Activated CD4-positive, alpha-beta T cell treated with anti-CD3 and anti-CD28 coated beads, Interleukin-10, Interleukin-2, amounts not matched to agents 100 ng/mL and 50 ng/mL, durations not matched to agents 16 hours and 8 hours (primary cell): ENCODE measurements at places on chromosomes 4 and X.

DNA sequence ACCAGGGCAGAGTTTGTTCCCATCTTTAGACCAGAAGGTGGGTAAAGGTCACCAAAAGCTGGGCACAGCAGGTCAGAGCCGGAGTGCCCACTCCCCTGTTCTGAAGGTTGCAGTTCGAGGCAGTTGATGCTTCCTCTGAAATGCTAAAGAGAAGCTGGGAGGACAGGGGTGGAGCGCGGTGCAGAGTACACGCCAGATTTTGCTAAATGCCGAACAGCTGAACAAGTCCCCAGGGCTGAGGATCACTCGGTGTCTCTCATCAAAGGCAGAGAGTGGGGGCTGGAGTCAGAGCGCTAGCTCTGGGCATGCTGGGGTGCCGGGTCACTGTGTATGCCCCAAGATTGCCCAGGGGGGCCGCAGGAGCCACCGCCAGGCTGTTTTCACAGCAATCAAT is 197.0 kb downstream of the BCOR start:
- DNase-seq, result no peak

GRCh38 chrX:136191171-136191570 is 43.8 kb downstream of the FHL1 start:
- no peak for DNase-seq

GRCh38 chrX:49019050-49019449 is 17.0 kb upstream of the GRIPAP1 start:
- peak; percentile 22 for DNase-seq

DNA sequence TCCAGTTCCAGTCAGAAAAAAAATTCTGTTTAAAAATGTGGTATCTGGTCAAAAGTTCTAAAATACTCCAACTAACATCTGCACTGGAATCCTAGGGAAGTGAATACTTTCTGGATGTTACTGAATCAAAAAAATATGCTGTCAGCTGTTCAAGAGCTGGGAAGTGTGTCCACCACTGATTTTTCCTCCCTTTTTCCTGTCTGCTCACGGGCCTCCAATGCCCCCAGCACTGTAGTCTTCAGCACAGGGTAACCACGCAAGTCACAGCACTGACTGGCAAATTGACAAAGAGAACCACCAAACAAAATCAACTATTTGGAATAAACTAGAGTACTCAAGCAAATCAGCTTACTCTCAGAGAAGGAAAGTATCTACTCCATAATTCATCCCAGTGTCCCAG is 9.9 kb downstream of the VEGFC start:
- no peak for DNase-seq

DNA sequence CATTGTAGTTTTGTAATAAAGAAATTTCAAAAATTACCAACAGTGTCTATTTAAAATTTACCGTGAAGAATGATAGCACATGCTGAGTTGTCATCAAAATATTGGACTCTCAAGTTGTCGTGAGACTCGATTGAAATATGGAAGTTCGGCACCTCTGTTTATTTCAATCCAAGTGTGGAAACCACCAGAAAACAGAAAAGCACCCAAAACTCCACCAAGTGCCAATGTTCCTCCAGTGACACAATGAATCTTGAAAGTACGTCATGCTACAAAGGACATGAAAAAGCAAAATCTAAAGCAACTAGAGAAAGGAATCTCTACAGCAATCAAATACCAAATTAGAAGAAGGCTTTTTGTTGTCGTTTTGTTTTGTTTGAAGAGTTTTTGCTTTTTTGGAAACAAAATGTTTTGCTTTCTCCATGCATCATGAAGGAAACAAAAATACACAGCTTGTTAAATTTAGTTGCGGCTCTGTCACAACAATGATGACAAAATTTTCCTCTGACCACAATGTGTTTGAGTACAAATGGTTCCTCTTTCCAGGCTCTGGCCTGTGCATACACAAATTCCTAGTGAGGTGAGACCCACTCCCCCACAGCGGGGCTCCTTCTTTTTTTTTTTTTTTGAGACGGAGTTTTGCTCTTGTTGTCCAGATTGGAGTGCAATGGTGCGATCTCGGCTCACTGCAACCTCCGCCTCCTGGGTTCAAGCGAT is 9.6 kb upstream of the IL13RA1 start:
- DNase-seq, result no peak

GRCh38 chr4:48698029-48698971 is 81.8 kb downstream of the FRYL start:
- no peak for DNase-seq

DNA sequence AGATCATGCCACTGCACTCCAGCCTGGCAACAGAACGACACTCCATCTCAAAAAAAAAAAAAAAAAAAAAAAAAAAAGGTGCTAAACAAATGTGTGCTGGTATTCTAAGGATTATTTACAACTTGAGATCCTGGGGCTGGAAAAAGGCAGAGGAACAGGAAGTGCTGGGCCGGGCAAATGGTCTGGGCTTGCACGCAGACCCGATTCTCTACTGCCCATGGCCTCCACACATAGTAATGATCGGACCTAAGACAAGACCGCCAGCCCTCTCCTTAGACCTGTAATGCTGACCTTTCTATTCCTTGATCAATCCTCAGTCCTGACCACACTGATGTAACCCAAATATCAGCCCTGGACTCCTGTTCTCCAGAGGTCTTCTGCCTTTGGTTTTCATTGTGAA is 67.8 kb downstream of the EFNB1 start:
- no peak for DNase-seq

DNA sequence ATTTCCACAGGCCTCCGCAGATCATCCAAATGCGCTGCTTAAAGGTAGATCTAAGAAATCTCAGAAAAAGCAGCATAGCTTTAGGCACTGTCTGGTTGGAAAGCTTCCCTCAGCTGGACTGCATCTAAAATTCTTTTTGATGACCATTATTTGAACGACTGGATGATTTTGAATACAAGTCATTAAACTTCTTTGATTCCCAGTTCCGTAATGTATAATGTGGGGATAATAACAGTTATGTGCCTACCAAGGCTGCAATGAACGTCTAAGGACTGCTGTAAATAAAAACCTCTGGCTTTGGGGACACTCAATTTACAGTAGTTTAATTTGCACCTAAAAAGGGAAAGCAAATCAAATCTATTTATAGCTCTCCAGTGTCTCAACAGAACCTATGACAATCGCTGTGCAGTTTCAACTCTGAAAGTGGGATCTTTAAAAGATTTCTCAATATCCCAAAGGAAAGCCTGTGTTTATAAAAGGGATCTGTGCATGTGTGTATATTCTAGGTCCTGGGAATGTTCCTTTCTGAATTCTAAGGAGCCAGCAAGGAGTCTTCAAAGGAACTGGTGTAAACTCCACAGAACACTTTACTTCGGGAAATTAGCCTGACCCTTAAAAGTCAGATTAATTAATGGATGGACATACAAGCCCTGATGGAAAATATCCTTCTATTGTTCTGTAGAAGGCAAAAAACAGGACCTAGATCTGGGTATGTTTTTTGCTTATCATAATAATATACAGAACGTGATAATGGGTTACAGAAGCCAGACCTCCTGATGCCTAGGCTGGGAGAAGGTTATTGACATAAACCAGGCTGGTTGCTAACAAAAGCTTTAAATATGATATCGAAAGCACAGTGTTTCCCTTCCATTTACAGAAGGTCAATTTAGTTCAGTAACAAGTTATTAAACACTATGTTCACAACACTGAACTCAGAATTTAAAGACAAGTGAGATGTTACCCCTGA is 53.4 kb downstream of the AFAP1 start:
- DNase-seq, result no peak

DNA sequence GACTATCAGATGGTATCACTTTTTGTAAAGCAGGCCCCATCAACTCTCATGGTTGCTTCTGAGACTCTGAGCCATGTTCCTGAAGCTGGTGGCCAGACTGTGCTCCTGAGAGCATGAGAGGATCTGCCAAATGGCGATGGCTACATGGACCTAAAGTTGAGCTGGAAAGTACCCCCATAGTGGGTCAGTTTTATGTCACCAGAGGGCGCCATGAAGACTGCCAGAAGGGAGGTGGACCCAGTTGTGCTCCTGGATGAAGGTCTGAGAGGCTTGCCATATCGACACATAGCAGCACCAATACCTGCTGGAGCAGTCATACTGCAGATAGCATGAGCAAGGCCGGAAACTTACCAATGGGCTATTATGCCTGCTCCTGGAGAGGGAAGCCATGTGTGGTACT is 105.7 kb downstream of the SLITRK2 start:
- DNase-seq, result peak; percentile 1

GRCh38 chrX:69156638-69157037 is 8.6 kb downstream of the PJA1 start:
- no peak for DNase-seq

- DNase-seq, result peak; percentile 34
These were observed 50.0 kb downstream of the KDM6A start for GRCh38 chrX:44922980-44923379.

- DNase-seq, result no peak
These were observed 80.4 kb downstream of the PDLIM5 start for GRCh38 chr4:94531991-94532789.

DNA sequence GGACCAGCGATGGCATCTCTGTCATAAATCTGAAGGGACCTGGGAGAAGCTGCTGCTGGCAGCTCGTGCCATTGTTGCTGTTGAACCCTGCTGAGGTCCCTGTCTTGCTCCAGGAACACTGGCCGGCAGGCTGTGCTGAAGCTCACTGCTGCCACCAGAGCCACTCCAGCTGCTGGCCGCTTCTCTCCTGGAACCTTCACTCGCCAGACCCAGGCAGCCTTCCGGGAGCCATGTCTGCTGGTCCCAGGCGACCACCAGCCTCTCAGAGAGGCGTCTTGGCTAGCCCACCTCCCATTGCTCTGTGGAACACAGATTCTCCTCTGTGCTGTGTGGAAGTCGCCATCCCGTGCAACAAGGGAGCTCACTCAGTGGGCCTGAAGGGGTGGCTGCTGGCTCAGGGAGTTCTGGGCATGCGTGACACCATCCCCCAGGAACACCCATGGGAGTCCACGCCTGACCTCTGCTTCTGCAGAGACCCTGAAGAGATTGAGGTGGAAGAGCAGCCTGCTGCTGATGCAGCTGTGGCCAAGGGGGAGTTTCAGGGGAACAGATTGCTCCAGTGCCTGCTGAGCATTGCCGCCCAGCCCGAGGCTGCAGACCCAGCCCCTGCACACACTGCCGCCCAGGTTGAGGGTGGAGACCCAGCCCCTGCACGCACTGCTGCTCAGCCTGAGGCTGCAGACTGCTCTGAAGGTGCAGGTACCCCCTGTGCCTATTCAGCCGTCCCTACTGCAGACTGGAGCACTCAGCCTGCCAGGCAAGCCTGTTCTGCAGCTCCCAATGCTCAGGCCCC is 33.1 kb upstream of the CYP4V2 start:
- DNase-seq, result no peak

DNA sequence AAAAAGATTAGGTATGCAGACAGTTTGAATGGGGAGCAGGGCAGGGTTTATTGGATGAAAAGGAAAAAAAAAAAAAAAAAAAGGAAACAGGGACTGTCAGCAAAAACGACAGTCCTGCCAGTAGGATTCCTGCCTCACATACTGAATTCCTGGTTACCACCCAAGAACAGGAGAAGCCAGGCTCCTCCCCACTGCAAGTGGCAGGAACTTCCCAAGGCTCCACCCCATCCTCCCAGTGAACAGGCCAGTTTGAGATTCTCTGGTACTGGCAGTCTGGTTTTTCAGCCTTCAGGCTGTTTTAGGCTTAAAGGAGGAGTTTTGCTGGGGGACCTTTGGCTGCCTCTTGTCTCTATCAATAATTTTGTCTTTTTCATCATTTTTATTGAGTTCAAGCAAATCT is 360.0 kb upstream of the CXorf51A start:
- no peak for DNase-seq

DNA sequence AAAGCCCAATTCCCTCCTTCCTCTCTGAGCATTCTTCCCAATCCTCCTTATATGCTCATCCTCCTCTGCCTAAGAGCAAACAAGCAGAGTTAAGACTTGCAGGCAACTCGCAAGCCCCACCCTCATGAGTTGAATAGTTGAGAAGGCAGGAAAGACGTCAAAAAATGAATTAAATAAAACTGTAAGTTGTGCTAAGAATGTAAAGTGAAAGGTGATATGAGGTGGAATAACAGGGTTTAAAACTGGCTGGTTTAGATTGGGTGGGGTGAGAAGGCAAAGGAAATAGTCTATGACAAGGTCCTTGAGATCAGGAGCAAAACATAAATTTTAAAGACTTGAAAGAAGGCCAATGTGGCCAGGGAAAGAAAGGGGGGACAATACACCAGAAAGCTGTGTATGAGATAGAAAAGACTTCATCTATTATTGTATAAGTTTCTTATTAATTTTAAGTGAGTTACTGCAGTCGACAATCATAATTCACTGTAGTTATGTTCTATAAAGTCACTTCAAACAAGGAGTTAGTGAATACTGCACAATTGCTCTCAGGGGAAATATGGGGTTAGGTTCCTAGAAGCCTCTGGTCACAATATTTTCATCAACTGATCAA is 124.9 kb downstream of the RELL1 start:
- no peak for DNase-seq

DNA sequence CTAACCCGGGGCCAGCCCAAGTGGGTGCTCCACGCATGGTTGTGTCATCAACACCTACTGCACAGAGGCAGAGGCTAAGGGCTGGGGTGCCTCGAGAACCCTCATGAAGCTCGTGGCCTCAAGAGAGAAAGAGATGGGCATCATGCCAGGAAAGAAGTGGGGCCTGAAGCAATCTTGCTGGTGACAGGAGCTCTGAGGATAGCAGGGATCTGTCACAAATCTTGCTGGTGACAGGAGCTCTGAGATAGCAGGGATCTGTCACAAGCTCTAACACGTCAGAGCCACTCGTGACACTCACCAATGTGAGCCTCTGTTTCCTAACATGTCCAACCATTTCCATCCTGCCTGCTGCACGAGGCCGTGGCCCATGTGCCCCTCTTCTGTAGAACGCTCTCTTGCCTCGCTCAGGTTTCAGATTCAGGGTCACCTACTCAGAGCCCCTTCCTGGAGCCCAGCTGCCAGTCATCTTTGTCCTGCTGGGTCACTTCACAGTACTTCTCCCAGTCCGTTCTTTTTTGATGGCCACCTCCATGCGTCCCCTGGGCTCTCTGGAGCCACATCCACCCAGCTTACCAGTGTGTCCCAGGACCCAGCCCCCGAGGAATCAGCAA is 21.1 kb downstream of the PNMA6E start:
- DNase-seq, result no peak

GRCh38 chr4:145618210-145618931 is 814 bp upstream of the MMAA start:
- peak; percentile 38 for DNase-seq

GRCh38 chr4:186216465-186217024 is 10.8 kb upstream of the KLKB1 start:
- DNase-seq, result no peak
